ENCODE measurements at places on chromosomes 4 and X. TPM values are rescaled to one million over a fixed set of nuclear protein-coding genes. Genes with fewer than 3 reads are reported as not detected.
A peak's percentile ranks its signal among the peaks of the same experiment; 100 is the strongest.

- peak; percentile 87 for DNase-seq
These were observed 180.4 kb downstream of the AFAP1 start for GRCh38 chr4:7759216-7759615.

- DNase-seq = no peak
These were observed 332.9 kb downstream of the PPP3CA start for GRCh38 chr4:101014417-101014816.

DNA sequence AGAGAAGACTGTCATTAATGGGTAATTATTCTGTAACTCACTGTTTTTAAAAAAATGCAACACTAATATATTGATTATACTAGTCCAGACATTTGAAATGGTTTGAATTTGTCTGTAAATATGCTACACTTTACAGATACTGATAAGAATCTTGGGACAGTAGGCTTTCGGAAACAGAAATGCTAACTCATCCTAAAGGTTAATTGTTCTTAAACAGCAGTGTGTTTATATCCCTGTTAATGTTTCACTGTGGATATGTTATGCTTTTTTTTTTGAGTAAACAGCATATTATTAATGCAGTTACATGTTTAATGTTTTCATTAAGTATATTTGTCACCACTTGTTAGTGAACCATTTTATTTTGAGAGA is 31.4 kb downstream of the EXOC1 start:
- DNase-seq = no peak

- no peak for DNase-seq
These were observed 186.7 kb upstream of the VEGFC start for GRCh38 chr4:176979416-176979815.

DNA sequence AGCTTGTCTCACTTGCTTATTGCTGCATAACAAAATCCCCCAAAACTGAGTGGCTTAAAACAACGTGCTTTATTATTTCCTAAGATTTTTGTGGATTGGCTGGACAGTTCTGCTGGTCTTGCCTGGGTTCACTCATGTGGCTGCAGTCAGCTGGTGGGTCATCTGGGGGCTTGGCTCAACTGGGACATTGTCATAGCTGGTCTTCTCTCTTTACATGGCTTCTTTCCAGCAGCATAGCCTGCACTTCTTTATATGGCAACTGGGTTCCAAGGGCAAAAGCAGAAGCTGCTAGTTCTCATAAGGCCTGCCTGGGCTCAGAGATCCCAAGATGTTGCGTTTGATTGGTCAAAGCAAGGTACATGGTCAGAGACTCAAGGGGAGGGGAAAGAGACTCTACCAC is 33.7 kb upstream of the STAG2 start:
- DNase-seq = no peak

GRCh38 chr4:42523066-42523718 is 125.9 kb downstream of the SHISA3 start:
- DNase-seq = no peak

- DNase-seq = peak; percentile 6
These were observed 18.6 kb downstream of the ZCCHC4 start for GRCh38 chr4:25330905-25331808.

DNA sequence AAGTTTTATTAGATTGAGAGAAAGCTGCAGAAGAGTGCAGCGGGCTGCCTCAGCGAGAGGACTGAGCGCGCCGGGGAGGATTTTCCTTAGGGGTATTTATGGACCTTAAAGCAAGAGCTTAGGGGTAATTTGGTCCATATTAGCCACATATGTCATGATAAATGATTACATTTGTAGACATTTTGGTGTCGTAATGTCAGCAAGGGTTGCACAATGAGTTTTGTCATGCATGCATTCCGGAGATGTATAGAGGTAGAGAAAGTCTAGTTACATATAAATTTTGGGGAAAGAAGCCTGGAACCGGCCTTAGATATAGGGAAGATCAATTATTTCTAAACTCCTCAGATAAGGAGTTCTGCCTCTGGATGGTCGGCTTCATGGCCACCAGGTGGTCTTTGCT is 10.0 kb downstream of the MGST2 start:
- DNase-seq = no peak

DNA sequence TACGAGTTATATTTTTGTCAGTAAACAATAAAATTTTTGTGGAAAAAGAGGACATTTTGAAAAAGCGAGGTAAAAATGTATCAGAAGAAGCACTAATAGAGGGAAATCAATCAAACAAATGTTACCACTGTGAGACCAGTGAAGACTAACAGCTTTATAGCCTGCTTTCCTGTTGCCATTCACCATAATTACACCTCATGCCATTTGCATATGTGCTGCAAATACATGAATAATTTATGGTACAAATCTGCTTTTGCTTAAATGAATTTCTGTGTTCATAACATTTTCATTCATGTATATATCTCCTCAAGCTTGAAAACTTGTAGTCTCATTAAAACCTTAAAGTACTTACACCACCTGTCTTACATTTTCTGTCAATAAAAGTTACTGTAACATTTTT is 830.8 kb downstream of the ADGRL3 start:
- no peak for DNase-seq

DNA sequence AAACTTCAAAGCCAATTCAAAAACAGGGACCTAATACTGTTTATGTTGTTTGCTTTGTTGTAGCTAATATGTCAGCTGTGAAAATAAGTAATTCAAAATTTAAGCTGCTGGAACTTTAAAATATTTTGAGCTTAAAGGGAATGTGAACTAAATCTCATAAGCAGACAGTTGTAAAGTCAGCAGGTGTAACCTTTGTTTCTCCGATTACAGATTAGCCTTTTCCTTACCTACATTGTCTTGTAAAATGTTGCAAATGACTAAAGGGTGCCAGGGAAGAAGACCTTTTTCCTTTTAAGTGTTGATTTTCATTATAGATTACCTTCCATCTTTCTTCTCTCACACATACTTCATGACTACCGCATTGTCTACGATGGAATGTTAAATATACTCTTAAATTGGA is 405.1 kb downstream of the KCNIP4 start:
- DNase-seq = no peak

- DNase-seq = no peak
These were observed 107.6 kb downstream of the PDLIM5 start for GRCh38 chr4:94559351-94559806.

DNA sequence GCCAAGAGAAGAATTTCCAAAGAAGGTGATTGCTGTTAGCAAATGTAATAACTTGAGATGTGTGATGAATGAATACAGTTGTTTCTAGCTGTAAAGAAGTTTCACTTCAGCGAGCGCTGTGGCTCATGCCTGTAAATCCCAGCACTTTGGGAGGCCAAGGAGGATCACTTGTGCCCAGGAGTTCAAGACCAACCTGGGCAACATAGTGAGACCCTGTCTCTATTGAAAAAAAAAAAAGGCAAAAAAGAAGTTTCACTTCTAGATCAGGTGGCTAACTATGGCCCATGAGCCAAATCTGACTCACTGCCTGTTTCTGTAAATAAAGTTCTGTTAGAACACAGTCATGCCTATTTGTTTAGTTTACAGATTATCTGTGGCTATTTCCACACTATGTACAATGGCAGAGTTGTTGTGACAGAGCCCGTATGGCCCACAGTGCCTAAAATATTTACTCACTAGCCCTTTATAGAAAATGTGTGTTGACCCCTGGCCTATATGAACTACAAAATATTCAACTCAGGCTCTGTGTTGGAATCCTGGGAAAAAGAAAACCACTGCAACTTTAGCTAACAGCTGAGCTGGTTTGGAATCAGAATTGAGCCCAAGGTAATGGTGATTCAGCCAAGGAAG is 54.1 kb upstream of the PRPS1 start:
- no peak for DNase-seq

DNA sequence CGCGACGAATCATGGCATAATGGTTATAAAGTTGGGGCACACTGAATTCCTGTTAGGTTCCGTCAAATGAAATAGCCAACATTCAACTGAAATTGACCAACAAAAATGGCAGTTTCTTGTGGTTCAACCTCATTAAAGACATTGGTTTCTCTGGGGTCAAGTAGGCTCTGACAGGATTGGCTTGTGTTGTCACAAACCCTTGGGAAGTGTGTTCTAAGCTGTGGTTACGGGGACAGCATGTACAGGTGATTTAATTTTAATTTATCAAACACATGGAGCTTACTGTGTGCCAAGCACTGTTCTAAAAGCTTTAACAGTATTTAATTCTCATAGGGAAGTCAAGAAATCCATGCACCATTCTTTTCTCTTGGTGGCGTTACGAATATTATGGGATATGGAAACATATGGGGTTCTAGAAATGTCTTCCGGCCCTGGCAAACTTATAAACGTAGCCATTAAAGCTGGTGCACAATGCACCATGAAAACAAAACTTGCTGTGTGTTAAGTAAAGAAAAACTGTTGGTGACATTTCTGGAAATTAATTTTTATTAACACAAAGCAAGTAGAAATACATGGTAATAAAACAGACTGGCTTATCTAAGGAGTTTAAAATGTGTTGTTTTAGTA is 891 bp downstream of the XK start:
- DNase-seq = no peak

GRCh38 chrX:149704664-149705063 is 7.2 kb upstream of the MAGEA11 start:
- no peak for DNase-seq

GRCh38 chrX:47573341-47574075 is 8.7 kb upstream of the TIMP1 start:
- DNase-seq = no peak

DNA sequence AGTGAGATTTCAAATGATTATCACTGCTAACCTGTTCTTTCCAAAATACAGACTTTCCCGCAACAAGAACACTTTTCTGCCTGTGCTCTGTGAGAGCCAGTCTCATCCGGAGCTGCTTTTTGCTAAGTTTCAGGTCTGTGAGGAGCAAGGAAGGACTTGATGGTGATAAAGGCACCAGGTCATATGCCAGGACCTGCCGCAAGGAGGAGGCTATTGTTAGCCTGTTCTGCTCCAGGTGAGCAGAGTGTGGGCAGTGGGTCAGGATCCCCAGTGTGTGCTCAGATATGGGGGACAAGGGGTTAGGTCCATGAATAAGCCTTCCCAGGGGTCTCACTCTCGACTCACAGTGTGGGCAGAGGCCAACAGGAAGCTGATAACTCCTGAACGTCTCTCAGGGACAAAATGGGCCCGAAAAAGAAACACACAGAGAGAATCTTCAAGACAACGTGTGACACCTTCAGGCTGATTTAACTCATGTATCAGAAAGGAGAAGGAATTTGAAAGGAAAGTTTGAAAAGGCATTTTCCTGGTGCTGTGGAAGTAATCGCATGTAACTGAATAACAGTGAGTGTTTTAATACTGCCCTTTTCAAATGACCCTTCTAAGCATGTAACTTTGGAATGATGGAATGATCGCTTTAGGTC is 57.7 kb upstream of the PDLIM3 start:
- no peak for DNase-seq

DNA sequence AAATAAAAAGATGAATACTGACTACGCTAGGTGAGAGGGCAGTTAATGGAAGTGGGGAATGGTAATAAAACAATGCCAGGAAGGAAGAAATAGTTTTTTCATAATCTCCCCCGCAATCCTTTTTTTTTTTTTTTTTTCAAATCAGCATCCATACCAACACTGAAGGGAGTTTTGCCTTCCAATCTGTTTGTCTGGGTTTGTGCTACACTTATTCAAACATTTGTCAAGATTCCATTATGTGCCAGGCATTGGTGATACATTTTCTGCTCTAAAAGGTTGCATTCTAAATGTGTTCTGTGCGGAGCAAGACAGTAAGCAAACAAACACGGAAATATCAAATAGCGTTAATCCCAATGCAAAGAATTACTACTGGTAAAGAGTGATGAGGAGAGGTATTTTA is 437.9 kb upstream of the BOD1L1 start:
- no peak for DNase-seq

DNA sequence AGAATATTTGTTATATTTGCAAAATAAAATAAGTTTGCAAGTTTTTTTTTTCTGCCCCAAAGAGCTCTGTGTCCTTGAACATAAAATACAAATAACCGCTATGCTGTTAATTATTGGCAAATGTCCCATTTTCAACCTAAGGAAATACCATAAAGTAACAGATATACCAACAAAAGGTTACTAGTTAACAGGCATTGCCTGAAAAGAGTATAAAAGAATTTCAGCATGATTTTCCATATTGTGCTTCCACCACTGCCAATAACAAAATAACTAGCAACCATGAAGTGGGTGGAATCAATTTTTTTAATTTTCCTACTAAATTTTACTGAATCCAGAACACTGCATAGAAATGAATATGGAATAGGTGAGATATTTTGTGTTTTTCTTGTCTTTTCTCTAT is at the start of gene AFP:
Gene AFP (plus strand): TSS at position 238 of the 400 bp plus-strand sequence. CDS start 42 bp downstream, at position 280.
- DNase-seq = no peak

- DNase-seq = no peak
These were observed 18.2 kb upstream of the SLC25A14 start for GRCh38 chrX:130321550-130321949.

GRCh38 chrX:41153957-41154356 is 68.7 kb downstream of the USP9X start:
- no peak for DNase-seq

DNA sequence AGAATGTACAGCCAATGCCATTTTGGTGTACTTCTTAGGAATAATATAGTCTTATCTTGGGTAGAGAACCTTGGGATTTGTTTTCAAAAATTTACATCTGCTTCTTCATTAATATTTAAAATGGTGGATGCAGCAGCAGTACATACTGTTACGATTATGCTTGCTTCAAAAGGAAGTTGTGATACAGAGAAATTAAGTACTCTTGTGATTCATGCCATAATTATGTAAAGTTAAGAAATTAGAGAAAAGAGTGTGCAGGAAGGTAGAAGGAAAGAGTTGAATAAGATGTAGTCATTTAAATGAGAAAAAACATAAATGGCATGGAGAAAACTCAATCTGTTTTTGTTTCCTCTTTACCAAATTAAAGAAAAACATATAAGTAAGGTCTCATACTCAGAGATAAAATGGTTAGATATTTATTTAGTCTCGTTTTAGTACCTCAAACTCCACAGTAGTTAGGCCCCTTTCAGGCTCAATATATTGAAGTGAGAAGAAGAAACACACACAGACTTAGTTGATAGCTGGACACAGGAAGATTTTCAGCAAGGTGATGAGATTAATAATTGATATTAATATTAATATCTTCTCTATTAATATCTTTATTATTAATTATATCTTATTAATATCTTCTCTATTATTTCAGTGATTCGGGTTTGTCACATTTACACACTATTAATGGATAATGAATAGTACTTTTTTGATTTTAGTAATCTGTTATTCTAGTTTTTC is 70.1 kb upstream of the HPGD start:
- no peak for DNase-seq

GRCh38 chr4:137819964-137820383 is 287.7 kb upstream of the PCDH18 start:
- no peak for DNase-seq

DNA sequence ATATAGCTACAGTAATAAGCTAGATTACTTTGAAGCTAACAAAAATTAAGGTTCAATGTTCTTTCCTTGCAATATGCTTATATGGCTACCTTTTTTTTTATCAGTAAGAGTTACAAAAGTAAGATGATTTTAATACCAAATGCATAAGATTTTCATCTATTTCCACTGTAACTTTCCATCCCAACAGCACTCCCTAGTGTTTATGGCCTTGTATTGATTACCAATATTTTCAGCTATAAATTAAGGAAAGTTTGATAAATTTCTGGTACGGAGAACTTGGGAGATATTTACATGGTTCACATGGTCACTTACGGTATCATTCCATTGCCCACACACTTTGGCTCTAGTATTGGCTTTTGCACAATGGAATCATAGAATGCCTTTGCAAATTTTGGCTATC is 448.9 kb upstream of the PABPC4L start:
- DNase-seq = no peak

- DNase-seq = no peak
These were observed 103.1 kb downstream of the PAPSS1 start for GRCh38 chr4:107616838-107617389.

The HTN3 gene
- total RNA-seq = not detected

The DCHS2 gene
- total RNA-seq = 0.14 TPM

The FGFBP1 gene
- not detected for total RNA-seq

The GCNA gene
- total RNA-seq = 10.2 TPM

The CENPE gene
- 0.67 TPM for total RNA-seq

The FAT4 gene
- not detected for total RNA-seq

The NUDT11 gene
- total RNA-seq = 0.80 TPM
